ENCODE measurements at places on chromosomes 5 and 9.

- H3K4me3 ChIP-seq: no peak overlapping the region
- peaks cover 15% of the 10 kb centered on the region for H3K4me1 ChIP-seq
- peak; percentile 57 for DNase-seq
- H3K27ac ChIP-seq: peak overlapping the region; percentile 72
Observed at GRCh38 chr9:127066060-127066850, 56.2 kb downstream of the ANGPTL2 start.

GRCh38 chr9:86990290-86990689 lies 43.0 kb upstream of the GAS1 start:
- H3K27ac ChIP-seq: no peak overlapping the region
- H3K36me3 ChIP-seq: no peaks in the 10 kb centered on the region
- no peak overlapping the region for H3K4me3 ChIP-seq
- no peaks in the 10 kb centered on the region for H3K4me1 ChIP-seq

GRCh38 chr9:35907711-35908503 lies 1.4 kb upstream of the SPAAR start:
- H3K27me3 ChIP-seq: no peaks in the 10 kb centered on the region
- H3K36me3 ChIP-seq: no peaks in the 10 kb centered on the region
- DNase-seq: peak; percentile 87
- peak overlapping the region; percentile 97 for H3K27ac ChIP-seq
- H3K4me3 ChIP-seq: peak overlapping the region; percentile 56
- peaks cover 52% of the 10 kb centered on the region for H3K4me1 ChIP-seq

DNA sequence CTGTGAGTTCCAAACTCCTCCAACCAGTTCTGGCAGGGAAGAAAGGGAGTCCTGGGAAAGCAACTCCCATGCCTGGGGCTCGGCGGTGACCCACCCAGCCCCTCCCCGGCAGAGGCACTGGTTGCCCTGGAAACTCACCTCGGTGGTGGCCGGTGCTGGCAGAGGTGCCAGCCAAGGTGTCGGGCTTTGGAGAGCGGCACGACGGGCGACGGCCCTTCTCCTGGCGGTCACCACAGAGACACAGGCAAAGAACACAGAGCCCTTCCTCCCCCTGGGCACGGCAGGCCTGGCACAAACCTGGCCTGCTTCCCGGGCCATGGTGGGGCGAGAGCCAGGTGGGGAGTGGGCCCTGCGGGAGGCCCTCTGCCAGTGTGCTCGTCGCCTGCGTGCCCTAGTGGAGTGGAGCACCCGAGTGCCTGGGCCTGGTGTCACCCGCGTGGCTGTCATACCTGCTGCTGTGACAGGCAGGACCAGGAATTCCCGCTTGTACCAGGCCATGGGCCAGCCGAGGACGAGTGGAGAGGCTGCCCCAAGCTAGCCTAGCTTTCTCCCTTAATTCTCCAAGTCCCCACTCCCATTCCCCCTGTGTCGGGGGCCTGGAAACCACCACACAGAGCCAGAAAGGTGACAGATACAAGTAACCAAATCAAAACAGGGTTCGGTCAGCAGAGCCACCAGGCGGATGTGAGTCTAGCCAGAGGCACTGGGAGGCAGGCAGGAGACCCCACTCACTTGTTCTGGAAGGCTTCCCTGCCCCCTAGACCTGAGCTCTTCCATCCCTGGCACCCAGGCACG lies 8.2 kb upstream of the RALGDS start:
- no peak for DNase-seq
- peaks cover 32% of the 10 kb centered on the region for H3K4me1 ChIP-seq
- H3K4me3 ChIP-seq: no peak overlapping the region
- H3K36me3 ChIP-seq: no peaks in the 10 kb centered on the region
- no peak overlapping the region for H3K27ac ChIP-seq

DNA sequence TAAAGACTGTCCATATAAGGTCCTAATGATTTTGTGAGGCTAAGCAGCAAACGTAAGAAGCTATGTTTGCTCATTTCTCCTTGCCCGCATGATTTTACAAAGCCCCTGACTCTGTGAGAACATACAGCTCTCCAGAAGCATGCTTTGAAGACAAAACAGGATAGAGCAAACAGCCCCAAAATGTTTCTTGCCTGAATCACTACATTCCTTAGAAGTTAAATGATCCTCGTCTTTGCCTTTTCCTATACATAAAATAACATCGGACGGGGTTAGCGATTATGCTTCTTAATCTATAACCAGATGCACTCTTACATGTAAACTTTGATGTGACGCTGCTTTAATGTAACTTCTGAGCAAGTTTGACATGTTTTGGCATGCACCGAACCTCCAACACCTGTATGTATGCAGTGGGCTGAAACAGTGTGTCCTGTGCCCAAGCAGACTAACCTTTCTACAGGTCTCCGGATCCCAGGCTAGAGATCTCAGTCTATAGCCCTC lies 353.7 kb downstream of the CETN3 start:
- H3K36me3 ChIP-seq: no peaks in the 10 kb centered on the region
- H3K4me3 ChIP-seq: no peak overlapping the region
- H3K27ac ChIP-seq: no peak overlapping the region

Data from GM23248 (cell line).